ENCODE measurements at places on chromosomes 4 and X.

DNA sequence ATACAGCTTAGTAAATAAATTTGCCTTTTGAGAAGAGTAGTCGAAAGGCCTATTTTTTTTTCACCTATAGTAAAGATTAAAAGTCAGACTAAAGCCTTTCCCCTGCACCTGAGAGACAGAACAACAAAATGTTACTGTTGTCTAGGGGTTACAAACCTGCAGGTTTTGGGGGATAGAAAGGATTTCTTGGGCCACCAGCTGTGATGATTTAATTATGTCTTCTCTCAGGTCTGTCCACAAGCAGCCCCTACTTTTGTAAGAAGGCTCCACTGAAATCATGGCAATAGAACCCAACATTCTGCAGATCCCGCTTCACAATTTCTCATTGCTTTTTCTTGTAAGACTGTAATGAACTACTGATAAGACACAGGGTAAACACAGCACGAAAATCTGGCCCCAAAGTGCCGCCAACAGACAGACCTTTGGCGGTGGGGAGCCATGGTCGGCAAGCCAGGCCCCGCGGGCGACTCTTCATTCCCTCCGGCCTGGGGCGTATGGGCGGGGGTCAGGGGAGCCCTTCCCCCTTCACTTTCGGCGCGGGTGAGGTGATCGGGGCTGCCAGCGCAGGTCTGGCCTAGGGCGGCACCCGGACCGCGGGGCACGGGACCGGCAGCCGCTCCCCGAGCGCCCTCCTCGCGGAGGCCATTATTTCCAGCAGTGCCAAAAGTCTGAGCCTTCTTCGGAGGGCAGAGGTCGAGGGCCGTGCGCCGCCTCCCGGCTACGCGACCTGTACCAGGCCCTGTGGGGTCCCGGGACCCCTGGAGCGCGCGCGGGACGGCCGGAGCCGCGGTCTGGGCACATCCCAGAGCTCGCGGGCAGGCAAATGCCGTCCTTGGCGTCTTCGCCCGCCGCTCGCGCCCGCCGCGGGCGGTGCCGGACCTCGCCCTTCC lies 812 bp upstream of the KDM6A start:
- peak; percentile 2 for DNase-seq

GRCh38 chr4:958314-958665 lies 15.1 kb downstream of the DGKQ start:
- DNase-seq = no peak

DNA sequence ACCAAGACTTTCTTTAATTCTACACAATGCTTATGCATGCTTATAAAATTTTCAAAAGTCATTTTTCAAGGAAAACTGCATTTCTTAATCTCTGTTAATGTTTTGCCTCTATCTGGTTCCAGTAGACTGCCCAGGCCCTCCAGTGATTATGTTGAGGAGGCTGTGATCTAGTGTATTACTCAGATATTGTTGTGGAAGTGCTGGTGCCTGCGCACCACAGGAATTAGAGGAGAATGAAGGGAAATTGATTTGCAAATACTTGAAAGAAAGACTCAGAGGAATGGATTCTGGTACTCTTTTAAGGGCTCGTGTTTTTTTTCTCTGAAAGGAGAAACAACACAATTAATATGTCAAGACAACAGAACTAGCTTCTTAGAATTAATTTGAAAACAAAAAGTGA lies 1015.1 kb downstream of the RPA4 start:
- DNase-seq = no peak

DNA sequence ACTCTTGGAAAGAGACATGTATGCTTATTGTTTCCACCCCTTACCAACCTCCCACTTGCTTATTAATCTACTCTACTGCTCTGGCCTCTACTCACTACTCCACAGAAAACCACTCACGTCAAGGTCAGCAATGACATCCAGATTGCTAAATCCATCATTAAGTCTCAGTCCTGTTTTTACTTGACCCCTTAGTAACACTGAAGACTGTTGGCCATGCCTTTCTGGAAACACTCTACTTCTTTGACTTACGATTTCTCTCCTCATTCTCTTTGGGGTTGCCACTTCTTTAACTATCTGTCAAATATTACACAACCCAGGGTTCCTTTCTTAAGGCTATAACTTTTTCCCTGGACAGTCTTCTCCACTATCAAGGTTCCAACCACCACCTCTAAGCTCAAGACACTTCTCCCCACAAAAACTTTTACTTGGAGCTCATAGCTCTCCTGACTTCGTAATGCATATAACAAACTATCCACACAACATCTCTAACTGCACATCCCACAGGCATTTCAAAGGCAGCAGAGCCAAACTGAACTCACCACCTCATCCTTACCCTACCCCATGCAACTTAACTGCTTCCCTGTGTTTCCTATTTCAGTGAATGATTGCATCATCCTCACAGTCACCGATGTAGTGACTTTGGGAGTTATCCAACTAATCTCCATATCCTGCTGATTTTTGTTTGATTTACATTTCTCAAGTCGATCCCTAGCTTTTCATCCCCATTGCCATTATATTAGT lies 15.8 kb upstream of the MAGEA4 start:
- no peak for DNase-seq

DNA sequence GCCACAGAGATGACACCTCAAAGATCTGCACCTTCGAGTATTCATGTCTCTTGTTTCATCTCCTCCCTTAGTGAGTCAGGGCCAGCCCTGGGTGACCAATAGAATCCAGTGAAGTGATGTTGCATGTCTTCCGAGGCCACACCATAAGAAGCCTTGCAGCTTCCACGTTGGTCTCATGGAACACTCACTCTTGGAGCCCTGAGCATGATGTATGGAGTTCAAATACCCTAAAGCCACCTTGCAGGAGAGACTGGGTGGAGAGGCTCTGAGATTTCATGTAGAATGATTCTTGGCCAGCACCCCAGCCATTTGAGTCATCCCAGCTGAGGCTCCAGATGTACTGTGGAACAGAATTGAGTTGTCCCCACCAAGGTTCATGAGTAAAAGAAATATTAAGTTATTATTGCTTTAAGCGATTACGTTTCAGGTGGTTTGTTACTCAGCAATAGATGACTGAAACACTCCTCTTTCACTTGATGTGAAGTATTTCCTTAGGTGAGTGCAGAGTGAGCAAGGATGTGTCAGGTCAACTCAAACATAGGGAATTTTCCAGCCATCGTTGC lies 5.0 kb upstream of the RP2 start:
- no peak for DNase-seq

GRCh38 chrX:130057209-130057608 lies 53.1 kb downstream of the ELF4 start:
- no peak for DNase-seq

DNA sequence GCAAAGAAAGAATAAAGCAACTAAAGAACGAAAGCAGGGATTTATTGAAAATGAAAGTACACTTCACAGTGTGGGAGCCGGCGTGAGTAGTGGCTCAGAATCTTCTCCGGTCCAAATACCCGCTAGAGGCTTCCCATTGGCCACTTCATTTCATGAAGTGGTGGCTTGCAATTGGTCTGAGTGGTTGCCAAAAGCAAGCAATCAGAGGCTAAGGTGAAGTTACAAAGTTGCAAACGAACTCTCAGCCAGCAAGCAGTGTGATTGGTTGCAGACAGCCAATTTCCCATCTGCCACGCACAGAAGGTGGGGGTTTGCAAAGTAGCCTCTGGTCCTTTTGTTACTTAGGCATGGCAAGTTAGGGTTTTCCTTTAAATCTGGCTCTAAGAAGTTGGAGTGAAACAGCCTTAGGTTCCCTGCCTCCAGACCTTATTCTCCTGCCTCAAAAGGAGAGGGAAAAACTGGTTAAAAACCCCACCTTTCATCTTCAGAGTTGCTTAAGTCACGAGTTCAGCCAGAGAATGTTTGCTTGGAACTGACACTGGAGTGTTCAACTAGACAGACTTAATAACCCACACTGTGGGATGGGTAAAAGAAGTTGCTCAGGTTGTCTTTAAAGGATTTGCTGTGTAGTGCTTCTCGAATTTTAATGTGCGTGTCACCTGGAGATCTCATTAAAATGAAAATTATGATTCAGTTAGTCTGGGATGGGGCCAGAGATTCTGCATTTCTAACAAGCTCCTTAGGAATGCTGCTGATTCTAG lies 6.9 kb upstream of the CLOCK start:
- DNase-seq = no peak

DNA sequence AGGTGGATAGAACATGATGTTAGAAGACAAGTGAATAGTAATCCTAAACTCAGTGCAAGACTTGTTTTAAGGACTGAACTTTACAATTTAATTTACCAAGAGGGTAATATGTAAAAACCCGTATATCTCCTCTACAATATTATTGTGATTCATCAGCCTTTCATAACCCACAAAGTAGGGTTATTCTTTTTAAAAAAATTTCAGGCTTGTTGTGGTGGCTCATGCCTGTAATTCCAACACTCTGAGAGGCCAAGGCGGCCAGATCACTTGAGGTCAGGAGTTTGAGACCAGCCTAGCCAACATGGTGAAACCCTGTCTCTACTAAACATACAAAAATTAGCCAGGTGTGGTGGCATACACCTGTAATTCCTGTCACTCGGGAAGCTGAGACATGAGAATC lies 7.2 kb downstream of the IBSP start:
- DNase-seq = no peak

DNA sequence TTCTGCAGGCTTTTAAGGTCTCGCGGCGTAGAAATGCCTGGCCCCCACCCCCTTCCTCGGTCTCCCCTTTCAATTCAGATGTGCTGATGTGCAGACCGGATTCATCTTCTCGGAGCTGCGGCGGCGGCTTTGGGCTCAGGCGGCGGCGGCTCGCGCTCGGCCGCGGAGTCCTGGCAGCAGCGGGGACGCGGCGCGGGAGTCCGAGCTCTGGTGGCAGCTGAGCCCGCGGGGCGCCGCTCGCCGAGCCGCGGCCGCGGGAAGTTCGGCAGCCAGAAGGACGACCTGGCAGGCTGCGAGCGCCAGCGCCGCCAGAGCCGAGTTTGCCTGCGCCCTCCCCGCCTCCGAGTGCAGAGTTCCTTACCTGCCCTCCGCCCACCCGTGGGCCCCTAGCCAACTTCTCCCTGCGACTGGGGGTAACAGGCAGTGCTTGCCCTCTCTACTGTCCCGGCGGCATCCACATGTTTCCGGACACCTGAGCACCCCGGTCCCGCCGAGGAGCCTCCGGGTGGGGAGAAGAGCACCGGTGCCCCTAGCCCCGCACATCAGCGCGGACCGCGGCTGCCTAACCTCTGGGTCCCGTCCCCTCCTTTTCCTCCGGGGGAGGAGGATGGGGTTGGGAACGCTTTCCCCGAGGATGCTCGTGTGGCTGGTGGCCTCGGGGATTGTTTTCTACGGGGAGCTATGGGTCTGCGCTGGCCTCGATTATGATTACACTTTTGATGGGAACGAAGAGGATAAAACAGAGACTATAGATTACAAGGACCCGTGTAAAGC lies 448 bp downstream of the TLL1 start:
- DNase-seq = no peak

DNA sequence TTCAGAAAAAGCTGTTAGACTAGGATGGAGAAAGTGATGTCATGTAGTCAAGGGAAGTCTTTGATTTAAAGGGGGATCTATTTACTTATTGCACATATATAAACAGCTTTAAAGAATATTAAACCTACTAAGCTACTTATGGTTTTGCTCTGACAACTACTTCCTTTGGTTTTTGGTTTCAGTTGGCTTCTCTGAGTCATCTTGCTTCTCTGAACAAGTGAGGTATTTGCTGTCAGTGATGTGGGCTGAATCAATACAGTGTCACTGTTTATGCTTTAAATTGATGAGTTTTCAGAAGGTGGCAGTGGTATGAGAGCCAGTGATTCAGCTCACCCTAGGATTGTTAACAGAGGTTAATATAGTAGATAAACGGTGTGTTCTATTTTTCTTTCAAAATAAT lies 75.1 kb downstream of the CEP44 start:
- DNase-seq = no peak

DNA sequence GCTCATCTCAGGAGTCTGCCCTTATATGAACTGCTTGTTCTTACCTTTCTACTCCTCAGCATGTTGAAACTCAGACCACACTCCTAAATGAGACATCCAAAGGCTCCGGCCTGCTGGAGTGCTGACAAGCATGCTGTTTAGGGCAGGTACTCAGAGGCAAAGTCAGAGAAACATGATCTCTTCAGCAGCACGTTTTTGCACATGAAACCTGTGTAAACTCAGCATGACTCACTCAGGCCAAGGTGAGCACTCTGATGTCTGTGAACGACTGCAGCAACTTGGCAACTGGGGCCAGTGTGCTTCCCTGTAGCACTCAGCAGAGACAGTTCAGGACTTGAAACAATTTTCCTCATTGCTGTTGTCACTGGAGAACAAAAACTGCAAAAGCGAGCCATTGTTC lies 109.6 kb downstream of the PACRGL start:
- no peak for DNase-seq

GRCh38 chr4:177376024-177376423 lies 66.2 kb downstream of the AGA start:
- no peak for DNase-seq

GRCh38 chrX:16851421-16851820 lies 18.7 kb downstream of the RBBP7 start:
- DNase-seq = no peak

GRCh38 chr4:74412225-74412624 lies 32.7 kb upstream of the AREG start:
- no peak for DNase-seq

- DNase-seq = no peak
Observed at GRCh38 chr4:125750828-125751466, 436.2 kb downstream of the FAT4 start.

GRCh38 chrX:25003066-25003849 lies 12.5 kb downstream of the ARX start:
- DNase-seq = no peak

GRCh38 chrX:39163581-39164126 lies 362.4 kb downstream of the MID1IP1 start:
- DNase-seq = no peak

DNA sequence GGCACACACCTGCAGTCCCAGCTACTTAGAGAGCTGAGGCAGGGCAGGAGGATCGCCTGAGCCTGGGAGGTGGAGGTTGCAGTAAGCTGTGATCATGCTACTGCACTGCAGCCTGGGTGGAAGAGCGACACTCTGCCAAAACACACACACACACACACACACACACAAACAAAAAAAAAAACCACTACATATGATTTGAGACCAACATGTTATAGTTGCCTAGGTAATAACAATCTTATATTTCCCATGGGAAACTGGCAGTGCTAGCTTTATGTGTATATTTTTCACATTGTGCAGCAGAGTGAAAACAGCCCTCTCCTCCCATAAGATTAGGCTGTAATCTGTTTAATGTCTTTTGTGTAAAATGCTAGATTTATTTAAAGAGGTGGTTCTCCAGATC lies 3.1 kb upstream of the FAM241A start:
- no peak for DNase-seq

GRCh38 chrX:128846385-128846784 lies 676.9 kb downstream of the SMARCA1 start:
- DNase-seq = no peak

DNA sequence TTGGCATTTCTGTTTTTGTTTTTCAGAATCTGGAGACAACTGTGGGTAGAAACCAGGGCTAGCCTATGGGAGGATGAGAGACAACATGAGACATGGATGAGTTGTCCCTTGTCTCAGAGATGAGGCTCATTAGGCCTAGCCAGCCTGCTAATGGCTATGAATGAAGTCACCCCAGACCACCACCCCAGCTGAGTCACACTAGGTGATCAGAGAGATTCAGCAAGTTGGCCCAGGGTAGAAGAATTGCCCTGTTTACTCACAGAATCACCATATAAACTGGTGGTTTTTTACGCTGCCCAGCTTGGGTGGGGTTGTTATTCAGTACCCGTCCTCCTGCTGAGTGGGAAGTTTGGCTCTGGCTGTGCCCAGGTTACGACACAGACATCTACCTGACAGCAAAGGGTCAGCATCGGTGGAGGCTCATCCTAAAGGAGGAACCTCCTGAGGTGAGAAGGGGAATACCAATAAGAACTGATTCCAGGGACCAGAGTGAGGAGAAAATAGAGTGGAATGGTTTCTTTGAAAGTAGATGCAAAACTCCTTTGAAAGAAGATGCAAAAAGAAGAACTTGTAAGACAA lies 17.2 kb upstream of the ARSJ start:
- no peak for DNase-seq
